Naive B cell (primary cell): ENCODE measurements at places on chromosomes 6 and 20.

DNA sequence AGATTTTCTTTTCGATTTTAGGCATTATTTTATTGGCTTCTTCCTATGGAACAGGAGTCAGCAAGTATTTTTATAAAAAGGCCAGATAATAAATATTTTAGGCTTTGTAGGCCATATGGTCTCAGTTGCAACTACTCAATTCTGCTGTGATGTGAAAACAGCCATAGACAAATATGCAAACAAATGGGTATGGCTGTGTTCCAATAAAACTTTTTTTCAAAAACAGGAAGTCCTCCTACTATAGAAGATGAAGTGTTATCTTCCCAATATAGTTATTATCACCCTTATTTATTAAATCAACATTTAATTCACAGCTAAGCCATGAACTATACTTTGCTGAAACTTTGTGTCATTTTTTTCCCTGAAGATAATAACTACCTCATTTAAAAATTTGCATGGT lies 57.2 kb downstream of the CHD6 start:
- no peak for DNase-seq

DNA sequence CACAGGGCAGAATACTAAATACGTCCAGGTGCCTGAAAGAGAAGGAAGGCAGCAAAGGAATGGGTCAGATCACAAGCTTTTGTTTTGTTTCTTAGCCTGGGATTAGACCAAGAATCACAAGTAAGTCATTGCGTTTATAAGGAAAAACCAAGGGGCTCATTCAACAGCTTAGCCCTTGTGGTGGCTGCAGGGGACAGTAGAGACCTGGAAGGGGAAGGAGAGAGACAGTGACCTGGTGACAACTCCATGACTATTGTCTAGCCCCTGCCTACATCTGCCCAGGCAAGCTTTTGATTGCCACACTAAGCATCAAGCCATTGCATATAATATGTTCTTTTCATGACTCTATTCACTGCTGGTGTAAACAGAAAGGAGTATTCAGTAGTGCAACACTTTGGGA lies 30.2 kb upstream of the TBC1D7 start:
- no peak for DNase-seq

DNA sequence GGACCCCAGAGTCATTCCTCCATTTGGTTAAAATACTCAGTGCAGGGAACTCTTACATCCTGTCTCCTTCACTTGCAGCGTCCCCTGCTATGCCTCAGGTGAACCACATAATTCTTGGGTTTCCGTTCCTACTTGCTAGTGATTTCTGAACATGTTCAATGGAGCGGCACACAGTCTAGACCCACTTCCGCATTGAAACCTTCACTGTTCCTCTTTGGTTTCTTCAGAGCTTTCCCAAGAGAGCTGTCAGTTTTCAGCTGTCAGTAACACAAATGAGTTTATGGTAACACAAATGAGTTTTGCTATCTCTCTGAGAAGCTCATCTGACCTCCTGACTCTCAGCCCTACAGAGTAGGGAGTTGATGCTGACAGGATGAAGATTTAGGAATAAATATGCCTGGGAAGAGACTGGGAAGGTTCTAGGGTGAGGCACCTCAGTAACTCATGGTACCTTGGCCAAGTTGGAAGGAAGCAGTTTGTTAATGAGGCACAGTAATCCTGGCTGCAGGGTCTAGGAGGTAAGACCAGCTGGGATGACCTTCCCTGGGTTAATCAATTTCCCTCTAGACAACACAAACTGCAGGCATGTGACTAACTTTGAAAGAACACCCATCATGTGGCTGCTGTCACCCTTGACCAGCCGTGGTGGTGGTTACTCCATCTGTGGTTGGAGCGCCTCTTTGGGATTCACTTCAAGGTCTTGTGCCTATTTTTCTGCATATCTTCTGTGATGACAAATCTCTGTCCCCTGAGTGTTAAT lies 5.4 kb downstream of the SYS1 start:
- DNase-seq = peak; percentile 92

DNA sequence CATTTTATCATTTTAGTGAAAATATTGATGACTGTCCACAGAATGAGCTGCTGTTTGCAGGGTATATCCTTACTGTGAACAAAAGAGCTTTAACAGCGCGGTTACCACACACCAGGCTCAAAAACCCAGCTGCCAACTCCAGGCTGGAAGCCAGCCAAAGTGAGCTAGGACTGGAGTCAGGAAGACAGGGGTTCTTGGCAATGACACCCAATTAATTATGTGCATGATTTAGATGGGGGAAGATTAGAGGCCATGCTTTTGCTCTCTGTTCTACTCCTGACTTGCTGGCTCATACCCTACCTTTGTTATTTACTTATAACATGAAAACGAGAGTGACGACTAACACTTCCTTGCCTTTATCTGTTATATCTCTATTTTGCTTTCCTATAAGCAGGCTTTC lies 128.9 kb upstream of the SHLD1 start:
- DNase-seq = no peak

- no peak for DNase-seq
Observed at GRCh38 chr6:127855542-127856159, 45.2 kb downstream of the THEMIS start.

- no peak for DNase-seq
Observed at GRCh38 chr6:8005136-8005535, 59.1 kb downstream of the BLOC1S5 start.

DNA sequence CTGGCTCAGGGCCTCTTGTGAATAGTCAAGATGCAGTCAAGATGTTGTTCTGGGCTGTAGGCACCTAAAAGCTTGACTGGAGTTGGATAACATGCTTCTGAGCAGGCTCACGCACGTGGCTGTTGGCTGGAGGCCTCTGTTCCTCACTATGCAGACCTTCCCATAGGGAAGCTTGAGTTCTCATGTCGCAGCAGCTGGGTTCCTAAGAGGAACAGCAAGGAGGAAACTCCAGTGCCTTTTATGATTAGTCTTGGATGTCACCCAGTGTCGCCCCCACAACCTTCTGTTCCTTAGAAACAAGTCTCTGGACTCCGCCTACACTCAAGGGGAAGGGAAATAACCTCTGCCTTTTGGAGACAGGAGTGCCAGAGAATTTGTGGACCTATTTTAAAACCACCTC lies 210.7 kb downstream of the BCAS1 start:
- DNase-seq = no peak

GRCh38 chr6:132961122-132961521 lies 146.8 kb downstream of the RPS12 start:
- no peak for DNase-seq

- no peak for DNase-seq
Observed at GRCh38 chr20:13271977-13272975, 51.2 kb downstream of the ISM1 start.

DNA sequence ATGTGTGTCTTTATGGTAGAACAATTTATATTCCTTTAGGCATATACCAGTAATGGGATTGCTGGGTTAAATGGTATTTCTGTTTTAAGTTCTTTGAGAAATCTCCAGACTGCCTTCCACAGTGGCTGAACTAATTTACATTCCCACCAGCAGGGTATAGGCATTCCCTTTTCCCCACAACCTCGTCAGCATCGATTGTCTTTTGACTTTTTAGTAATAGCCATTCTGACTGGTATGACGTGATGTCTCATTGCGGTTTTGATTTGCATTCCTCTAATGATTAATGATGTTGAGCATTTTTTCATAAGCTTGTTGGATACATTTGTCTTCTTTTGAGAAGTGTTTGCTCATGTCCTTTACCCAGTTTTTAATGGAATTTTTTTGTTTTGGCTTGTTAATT lies 5.3 kb upstream of the TASP1 start:
- DNase-seq = no peak

- no peak for DNase-seq
Observed at GRCh38 chr6:30149858-30150550, 11.0 kb downstream of the TRIM10 start.

- no peak for DNase-seq
Observed at GRCh38 chr6:101303495-101303894, 90.0 kb upstream of the GRIK2 start.

GRCh38 chr6:111230351-111231089 lies 143.2 kb downstream of the SLC16A10 start:
- no peak for DNase-seq

DNA sequence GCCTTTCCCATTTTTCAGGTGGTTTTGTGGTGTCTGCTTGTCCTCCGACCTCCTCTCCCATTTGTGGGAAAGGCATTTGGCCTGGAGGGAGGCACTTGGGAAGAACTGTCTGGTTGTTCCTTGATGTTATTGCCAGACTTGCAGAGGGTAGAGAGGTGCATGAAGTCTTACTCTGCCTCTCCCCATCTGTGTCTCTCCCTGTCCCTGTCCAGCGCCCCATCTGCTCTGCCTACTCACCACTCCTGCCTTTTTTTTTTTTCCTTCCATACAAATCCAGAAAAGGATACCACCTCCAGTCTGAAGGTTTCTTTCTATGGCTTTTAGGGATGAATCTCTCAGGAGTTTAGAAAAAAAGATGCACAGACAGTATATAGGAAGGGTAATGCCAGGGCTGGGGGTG lies 19.8 kb downstream of the PPARD start:
- DNase-seq = no peak

- DNase-seq = no peak
Observed at GRCh38 chr20:4325548-4326187, 310.3 kb upstream of the RNF24 start.

DNA sequence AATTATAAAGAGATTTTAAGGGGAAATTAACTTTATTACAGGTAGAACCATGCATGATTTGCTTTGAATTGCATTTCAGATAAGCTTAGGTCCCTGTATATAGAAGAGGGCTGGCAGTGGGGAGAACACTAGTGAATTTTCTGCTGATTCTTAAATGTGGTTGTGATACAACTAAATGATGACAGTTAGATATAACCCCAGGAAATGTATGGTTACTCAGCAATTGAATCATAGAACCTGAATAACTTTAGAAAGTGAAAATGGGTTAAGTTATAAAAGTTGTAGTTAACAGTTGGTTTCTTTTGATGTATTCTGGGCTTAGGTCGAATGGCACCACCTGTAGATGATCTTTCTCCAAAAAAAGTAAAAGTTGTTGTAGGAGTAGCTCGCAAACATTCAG lies 70.1 kb downstream of the PHF3 start:
- DNase-seq = no peak

DNA sequence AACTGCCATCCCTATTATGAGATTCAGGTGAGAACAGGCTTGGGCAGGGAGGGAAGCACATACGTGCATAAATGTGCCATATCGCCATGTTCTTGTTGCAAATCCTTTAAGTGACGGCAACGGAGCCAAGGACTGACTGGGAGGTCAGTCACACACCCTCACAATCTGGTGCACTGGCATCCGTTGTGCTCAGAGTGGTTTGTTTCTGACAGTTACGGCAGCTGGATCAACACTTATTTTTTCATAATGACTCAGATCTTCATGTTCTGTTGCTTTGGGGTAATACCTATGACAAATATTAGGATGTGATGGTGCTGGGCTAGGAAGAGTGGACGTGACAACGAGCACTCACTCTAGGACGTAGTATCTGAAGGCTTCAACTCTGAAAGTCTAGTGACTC lies 56.2 kb upstream of the PREP start:
- no peak for DNase-seq

DNA sequence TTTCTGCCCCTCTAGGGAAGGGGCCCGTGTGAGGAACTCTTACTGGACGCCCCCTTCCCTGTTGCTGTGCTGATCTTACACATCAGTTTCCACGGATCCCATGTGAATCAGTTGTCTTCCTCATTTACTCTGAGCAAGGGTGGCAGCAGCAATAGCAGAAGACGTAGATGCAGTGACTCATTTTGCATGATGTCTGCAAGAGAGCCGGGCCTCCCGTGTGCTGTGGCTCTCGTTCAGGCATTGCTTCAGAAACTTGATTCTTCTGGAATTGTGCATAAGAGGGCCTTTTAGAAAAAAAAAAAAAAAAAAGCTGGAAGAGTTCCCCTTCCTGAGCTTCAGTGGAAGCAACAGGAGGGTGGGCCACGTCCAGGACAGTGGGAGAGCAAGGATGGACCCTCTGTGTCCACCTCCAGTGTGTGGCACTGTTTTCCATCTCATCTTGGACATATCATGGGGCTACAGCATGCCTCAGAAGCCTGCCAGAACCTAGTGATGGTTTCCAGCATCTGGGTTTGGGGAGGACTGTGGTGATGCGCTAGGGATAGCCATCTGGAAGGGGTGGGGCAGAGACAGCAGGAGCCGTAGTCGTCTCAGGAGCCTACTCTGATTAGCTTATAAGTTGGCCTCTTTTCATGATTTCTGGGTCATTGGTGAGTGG lies 62.1 kb downstream of the FOXO3 start:
- no peak for DNase-seq

- no peak for DNase-seq
Observed at GRCh38 chr6:51569594-51569993, 517.8 kb downstream of the PKHD1 start.

DNA sequence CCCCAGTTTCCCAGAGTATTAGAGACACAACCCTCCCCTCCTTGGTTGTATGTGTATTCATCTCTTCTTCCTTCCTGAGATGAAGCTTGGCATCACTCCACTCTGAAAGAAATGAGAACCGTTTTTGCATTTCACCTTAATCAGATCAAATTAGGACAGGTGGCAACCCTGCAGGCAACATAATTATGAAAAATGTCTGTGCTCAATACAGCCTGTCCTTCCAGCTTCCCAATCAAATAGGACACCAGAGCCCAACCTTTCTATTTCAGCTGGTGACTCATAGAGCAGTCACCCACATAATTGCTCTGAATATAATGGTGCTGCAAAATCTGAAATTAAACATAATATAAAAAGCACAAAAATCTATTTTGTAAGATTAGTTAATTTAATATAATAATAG lies 310.2 kb upstream of the AGPAT4 start:
- DNase-seq = no peak

DNA sequence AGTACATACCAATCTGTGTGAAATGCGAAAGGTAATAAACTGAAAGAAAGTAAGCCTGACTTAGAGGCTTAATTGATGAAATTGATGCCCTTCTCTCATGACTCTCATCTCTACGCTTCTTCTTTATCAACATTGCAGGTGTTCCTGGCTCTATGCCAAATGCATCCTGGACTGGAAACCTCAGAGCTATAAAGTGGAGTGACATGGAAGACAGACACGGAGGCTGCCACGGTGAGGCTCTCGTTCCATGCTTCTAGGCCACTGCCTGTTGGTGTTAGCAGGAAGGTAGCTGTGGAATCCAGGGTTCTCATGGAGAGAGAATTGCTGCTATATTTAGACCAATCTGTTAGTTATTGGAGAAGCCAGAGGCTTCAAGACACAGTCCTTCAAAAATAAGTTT lies 73.2 kb downstream of the C6orf52 start:
- no peak for DNase-seq

- DNase-seq = no peak
Observed at GRCh38 chr6:170174771-170175643, 115.9 kb downstream of the DLL1 start.

DNA sequence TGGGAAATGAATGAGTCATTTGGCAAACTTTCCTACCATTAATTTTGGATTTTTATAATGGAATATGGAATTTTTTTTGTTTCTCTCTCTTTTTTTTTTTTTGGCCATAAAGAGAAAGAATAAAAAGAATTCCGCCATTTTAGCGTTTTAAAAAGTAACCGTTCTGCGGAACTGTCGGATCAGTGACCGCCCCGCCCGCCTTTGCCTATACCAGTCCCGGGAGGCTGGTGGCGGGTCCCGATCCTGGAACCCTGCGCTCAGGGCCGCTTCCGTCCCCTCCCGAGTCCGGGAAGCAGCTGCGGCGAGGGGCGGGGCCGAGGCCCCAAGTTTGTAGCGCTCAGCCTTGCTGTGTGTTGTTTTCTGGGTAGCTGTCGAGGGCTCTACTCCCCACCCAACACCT lies 609 bp downstream of the L3MBTL1 start:
- DNase-seq = no peak

GRCh38 chr6:21987501-21987957 lies 309.3 kb downstream of the PRL start:
- DNase-seq = peak; percentile 6

GRCh38 chr6:74087899-74088298 lies 391.9 kb downstream of the CD109 start:
- DNase-seq = no peak

GRCh38 chr6:75116946-75117345 lies 88.9 kb downstream of the COL12A1 start:
- DNase-seq = no peak
